ENCODE measurements at places on chromosomes 16 and 17.
A peak's percentile ranks its signal among the peaks of the same experiment; 100 is the strongest.

- DNase-seq: no peak
Measured at GRCh38 chr17:67270416-67270815, 25.4 kb upstream of the HELZ start.

DNA sequence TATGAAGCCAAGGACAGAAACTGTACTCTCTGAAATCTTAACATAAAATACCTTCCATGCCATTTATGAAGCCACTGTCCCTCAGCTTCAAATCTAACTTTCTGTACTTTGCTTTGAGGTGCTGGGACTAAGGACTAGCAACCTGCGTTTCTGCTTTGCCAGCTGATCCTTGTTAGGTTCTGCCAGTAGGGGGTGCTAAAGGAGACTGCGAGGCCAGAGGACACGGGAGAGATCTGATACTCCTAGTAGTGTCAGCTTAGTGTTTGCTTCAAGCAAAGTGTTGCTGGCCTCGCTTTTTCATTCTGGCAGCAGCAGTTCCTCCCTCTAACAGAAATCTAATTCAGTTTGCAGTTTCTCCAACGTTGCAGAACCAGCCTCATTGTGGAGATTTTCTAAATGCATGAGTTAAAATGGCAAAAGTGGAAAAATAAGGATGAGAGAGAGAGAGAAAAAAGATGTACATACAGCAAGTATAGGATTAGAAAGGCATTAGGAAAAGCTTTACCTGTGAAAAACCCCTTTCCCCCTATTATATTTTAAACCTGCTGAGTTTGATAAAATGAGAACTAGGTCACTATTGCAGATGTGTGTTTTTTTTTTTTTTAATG, 297.5 kb downstream of the CA10 start:
- DNase-seq: peak; percentile 20

GRCh38 chr16:10387188-10387617, 1.3 kb downstream of the ATF7IP2 start:
- no peak for DNase-seq

DNA sequence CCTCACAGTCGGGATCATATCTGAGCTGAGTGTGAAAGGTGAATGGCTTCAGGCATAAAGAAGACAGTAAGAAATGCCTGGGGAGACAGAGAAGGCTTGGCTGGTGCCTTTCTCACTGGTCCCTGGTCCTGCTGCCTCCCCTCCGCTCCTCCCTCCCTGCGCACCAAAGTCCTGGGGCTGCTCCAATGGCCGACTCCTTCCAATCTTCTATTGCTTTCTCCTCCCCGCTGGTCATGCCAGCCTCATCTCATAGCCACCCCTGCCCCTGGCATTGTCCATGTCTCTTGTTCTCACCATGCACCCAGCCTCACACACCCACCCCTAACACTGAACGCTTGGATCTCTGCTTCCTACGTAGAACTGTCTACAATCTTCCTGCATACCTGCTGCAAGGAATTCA, 18.0 kb downstream of the TLE7 start:
- no peak for DNase-seq

DNA sequence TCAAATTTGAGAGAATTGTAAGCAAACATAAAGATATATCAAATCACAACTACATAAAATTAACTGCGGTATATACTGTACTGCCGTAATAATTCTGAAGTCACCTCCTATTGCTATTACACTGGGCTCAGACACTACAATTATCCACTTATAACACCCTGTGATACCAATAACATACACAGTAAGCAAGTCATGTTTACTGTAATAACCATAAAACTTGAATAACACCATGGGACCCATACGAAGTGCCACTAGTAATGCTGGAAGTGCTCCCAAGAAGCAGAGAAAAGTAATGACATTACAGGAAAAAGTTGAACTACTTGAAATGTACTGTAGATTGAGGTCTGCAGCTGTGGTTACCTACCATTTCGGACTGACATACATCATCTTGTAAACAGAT, 24.0 kb downstream of the CMC2 start:
- DNase-seq: no peak

- no peak for DNase-seq
Measured at GRCh38 chr16:8355675-8356074, 234.6 kb downstream of the TMEM114 start.

DNA sequence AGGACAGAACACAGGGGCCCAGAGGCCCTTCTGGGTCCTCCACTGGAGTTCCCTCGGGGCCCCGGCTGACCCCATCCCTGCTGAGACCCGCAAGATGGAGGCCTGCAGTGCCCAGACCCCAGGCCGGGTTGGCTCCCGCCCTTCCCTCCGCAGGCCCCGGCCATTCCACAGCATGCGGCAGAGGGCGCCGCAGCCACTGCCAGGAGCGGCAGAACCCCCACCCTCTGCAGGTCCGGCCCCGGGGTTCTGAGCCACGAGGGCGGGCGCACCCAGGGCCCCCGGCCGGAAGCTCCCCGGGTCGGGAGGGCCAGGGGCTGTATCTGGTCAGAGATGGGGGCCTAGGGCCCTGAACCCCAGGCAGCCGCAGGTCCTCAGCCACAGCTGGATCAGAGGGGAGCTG, 2.4 kb upstream of the PERCC1 start:
- DNase-seq: no peak

DNA sequence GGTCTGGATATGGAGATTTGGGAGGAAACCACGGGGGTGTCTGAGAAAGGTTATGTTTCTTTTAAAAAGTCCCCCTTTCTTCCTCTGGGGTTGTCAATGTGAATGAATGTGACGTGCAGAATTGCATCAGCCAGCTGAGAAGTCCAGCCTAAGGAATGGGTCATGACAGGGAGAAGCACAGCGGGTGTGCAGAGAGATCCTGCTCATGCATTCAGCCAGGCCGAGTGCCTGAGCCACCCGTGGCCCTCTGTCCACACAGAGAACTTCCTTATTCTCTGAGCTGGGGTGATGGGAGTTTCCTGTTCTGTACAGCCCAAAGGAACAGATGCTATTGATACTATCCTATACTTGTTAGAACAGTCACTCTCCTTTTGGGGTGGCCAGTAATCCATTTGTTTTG, 117.9 kb downstream of the CPPED1 start:
- DNase-seq: peak; percentile 26

GRCh38 chr16:35908152-35908551, 2448.7 kb downstream of the TP53TG3F start:
- no peak for DNase-seq

DNA sequence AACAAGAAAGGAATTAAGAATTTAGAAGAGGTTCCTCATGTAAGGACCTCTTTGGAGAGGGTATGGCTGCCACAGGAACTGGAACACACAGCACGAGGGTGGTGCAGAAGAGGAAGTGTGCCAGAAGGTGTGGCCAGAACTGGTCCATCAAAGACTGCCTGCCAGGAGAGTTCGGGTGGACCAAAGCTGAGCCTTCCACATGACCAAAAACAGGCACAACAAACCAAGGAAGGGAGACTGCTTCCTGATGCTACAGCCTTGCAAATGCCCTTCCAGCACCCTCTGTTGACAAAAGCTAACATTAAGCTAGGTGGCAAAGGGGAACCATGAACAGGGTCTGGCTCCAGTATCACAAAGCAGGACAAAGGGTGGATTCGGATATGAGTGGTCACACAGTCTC, 125.8 kb upstream of the TMEM97 start:
- peak; percentile 7 for DNase-seq

DNA sequence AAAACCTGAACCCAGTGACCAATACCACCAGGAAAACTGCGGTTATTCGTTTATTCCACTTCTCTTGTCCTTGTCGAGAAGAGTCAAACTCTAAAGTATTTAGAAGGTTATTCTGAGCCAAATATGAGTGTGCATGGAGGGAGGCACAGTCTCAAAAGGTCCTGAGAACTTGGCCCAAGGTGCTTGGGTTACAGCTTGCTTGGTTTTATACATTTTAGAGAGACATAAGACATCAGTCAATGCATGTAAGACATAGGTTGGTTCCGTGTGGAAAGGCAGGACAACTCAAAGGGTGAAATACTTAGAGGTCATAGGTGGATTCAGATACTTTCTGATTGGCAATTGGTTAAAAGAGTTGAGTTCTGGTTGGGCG, 681 bp upstream of the TRAP1 start:
- no peak for DNase-seq

- DNase-seq: no peak
Measured at GRCh38 chr16:79571065-79571902, 29.3 kb downstream of the MAF start.

- DNase-seq: no peak
Measured at GRCh38 chr16:878072-878784, 77.7 kb upstream of the GNG13 start.

DNA sequence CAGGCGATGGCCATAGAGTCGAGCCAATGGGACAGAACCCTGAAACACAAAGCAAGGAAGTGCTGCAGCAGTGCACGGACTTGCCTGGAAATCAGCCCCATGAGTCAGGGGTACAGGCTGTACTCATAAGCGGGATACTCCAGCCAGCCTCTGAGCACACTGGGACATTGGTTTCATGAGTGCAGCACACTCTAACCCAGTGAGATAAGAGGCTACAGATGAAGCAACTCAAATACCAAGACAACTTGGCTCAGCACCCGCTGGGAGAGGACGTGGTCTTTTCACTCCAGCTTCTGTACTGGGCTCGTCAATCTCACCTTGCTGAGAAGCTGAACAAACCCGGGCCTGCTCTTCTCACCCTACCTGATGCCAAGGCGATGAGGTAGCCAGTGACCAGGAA, 98.2 kb downstream of the AXIN2 start:
- no peak for DNase-seq

GRCh38 chr17:58918072-58918471, 162.4 kb downstream of the PPM1E start:
- DNase-seq: no peak

DNA sequence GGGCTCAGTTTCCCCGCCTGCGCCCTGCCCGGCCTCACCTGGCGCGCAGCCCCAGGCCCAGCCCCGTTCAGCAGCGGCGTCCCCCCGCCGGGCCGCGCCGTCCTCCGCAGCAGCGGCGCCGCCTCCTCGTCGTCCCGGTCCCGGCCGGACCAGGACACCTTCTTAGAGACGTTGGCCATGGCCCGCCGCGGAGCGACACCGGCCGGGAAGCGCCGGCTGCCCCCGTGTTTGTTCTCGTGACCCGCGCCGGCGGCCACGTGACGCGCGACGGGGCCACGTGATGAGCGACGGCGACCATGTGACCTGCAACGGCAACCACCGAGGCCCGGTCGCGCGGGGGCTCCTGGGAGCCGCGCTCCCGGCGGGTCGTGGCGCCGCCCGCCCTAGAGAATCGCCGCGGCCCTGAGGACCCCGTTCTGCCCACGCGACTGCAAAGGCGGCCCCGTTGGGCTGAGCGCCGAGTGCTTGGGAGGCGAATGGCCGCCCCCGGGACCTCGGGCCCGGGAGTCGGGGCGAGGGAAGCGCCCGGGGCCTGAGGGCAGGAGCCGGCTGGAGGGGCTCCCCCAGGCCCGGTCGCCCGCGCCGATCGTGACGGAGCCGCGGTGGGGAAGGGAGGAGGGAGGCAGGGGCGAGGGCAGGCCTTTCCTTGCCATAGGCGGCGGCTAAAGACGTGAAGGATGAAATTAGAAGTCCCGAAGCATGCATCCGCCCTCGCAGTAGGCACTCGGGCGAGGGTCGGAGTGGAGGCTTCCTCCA, at the start of gene CLCN7:
Gene CLCN7, minus strand, starts transcription at position 233 of the 756 bp plus-strand sequence. Its CDS starts 54 bp downstream, at position 179.
- peak; percentile 77 for DNase-seq

DNA sequence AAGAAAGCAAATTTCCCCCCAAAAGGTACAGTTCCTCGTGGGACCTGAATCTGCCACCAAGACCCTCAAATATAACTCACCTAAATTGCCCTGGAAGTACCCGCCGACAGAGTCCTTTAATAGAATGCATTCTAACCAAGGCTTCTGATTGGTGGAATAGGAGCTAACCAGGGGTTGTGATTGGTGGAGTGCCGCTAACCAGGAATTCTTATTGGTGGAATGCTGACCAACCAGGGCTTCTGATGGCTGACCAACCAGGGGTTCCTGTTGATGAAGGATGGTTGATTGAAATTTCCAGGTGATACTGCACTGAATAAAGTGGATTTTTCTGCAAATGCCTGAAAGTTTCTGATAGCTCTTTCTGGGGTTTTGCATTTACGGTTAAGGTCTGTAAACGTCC, 6.5 kb downstream of the TFAP4 start:
- DNase-seq: no peak

GRCh38 chr17:48612854-48613691, 2.0 kb downstream of the HOXB8 start:
- no peak for DNase-seq

GRCh38 chr17:62670202-62670821, 42.8 kb downstream of the MRC2 start:
- DNase-seq: no peak

DNA sequence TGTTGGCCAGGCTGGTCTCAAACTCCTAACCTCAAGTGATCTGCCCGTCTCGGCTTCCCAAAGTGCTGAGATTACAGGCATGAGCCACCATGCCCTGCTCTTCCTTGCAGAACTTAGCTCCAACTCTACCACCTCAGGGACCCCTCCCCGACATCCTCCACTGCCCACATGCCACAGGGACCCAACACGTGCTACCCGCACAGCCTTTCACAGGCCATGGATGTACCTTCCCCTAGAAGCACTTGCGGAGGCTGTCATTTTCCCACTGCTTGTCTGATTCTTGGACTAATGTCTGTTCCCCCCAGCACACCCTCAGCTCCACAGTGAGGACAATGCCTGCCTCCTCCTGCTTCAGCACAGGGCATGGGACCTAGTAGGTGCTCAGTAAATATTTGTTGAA, 147.4 kb downstream of the ZNF423 start:
- no peak for DNase-seq

- no peak for DNase-seq
Measured at GRCh38 chr17:29283961-29284360, 10.0 kb downstream of the NUFIP2 start.

DNA sequence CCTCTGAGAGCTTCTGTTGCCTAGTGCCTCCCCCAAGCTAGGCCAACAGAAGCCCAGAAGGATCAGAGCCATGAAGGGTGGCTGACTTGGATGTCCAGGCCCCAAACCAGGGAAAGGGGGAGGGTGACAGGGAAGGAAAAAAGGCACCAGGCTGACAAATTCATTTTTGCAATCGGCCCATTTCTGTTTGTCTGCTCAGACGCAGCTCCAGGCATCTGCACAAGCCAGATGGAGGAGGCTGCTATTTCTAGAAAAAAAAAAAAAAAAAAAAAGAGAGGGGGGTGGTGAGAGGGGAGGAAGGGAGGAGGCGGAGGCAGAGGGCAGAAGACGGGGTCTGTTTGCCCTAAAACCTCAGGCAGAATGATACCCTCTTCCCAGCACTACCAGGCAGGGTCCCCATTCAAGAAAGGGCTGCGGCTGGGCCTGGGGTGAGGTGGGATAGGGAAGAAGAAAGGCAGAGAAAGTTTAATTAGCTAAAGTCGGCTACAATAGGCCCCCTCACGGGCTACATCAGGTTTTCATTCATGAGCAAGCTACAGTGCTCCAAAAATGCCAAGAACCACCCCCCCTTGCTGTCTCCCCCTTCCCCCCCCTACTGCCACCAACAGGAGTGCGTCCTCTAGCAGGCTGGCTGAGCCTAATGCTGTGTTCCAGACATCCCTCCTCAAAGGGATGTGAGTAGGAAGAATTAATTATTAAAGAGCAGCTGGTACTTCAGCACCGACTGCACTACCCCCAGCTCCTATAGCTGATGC, 2.4 kb downstream of the HDAC5 start:
- no peak for DNase-seq
